ENCODE measurements at places on chromosomes 6 and 20.

DNA sequence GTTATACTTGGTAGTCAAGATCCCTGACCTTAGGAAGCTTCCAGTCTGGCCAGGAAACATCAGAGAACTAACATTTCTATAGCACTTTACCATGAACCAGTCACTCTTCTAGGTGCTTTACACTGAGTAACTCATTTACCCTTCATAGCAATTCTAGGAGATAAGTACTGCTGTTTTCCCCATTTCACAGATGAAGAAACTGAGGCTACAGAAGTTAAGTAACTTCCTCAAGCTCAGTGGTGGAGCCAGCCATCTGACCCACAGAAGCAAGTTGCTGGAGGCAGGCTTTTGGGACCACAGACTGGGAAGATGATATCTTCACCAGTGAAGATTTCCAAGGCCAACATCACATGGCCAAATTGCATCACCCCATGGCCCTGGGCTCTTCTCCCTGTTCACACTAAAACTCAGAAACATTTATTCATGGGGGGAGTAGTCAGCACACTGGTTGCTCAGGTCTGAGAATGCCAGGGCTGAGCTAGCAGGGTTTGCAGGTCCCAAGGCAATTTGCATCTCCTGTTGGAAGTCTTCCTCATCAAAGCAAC lies 70.3 kb downstream of the UNC5CL start:
- no peak overlapping the region for H3K4me3 ChIP-seq
- no peaks in the 10 kb centered on the region for H3K4me1 ChIP-seq
- no peak overlapping the region for H3K27ac ChIP-seq
- H3K27me3 ChIP-seq, result no peaks in the 10 kb centered on the region
- DNase-seq, result no peak

GRCh38 chr20:37955511-37955910 lies 52.6 kb downstream of the VSTM2L start:
- no peak overlapping the region for H3K4me3 ChIP-seq
- no peaks in the 10 kb centered on the region for H3K36me3 ChIP-seq
- H3K27me3 ChIP-seq, result no peaks in the 10 kb centered on the region
- no peak overlapping the region for H3K27ac ChIP-seq
- H3K4me1 ChIP-seq, result no peaks in the 10 kb centered on the region
- no peak for DNase-seq

GRCh38 chr6:124873066-124873410 lies 89.2 kb upstream of the RNF217 start:
- H3K4me1 ChIP-seq, result no peaks in the 10 kb centered on the region
- H3K36me3 ChIP-seq, result no peaks in the 10 kb centered on the region
- no peaks in the 10 kb centered on the region for H3K27me3 ChIP-seq
- no peak overlapping the region for H3K4me3 ChIP-seq

- H3K36me3 ChIP-seq, result no peaks in the 10 kb centered on the region
- DNase-seq, result no peak
- no peaks in the 10 kb centered on the region for H3K4me1 ChIP-seq
- no peaks in the 10 kb centered on the region for H3K27me3 ChIP-seq
Observed at GRCh38 chr6:132236281-132236680, 165.0 kb downstream of the MOXD1 start.

DNA sequence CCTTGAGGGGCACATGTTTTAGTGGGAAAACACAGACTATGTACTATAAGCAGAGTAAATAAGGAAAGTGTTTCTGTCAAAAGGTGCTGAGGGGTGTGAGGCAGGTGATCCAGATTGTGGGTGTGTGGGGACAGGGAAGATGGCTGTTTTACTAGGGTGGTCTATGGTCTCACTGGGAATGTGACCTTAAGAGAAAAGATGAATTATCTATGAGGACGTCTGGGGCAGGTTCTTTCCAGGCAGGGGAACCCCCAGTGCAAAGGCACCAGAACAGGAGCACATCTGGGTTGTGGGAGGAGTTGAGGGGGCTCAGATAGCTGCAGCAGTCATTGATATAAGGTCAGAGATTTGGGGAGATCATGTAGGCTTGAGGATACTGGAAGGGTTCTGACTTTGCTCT lies 18.2 kb upstream of the POLR1H start:
- no peaks in the 10 kb centered on the region for H3K36me3 ChIP-seq
- no peaks in the 10 kb centered on the region for H3K27me3 ChIP-seq
- no peak for DNase-seq
- no peaks in the 10 kb centered on the region for H3K4me1 ChIP-seq

DNA sequence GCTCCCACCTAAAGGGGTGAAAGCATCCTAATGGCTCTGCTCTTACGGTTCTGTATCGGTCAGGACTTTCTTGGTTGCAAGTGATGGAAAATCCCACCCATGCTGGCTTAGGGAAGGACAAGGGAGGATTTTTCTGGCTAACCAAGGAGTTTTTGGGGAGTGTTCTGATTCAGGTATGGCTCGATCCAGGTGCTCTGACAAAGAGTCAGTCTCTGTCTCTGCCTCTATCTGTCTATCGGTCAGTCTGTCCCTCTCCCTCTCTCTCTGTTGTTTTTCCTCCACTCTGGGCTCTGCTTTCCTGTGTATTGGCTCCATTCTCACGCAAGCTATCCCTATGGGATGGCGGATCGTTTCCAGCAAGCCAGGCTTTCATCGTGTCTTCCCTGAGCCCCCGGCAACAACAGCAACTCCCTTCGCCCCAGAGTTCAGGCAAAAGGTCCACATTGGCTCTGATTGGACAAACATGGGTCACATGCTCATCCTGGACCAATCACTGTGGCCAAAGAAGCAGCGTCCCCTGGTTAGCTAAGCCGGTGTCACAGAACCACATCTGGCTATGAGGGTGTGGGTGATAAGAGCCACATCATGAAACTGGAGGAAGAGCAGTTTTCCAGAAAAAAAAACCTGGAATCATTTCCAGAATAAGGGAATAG lies 160.3 kb downstream of the BMP7 start:
- H3K27ac ChIP-seq, result no peak overlapping the region
- no peak for DNase-seq
- H3K27me3 ChIP-seq, result no peaks in the 10 kb centered on the region
- H3K4me1 ChIP-seq, result no peaks in the 10 kb centered on the region

DNA sequence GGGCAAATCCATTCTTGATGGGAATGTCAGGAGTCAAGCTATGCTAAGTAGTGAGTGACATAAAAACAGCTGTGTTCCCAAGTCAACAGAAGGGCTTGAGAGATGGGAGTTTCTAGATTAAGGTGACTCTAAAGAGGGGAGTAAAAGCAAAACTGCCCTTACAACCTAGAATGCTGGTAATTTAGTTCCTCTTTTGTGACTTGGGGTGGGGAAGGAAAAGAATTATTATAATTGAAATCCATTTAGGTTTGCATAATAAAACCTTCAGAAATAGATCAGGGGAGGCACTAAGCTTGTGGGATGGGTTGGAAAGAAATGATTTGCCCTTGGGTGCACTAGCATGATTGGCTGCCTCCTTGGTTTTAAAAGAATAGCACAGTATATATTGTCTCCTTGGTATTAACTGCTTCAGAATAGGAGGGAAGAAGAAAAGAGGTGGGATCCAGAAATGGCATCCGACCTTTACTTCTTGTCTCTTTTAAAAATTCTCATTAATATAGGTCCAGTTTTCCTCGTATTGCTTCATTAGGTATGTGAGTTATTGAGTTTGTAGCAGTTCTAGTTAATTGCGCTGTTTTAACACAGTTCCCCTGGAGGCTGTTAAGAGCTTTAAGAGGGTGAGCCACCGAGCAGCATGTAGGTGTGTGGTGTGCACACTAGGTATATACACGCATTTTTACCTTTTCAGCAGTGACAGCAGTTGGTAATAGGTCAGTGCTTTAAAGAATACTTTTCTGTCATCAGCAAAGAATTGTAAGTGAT lies 95.3 kb upstream of the VSTM2L start:
- no peak for DNase-seq
- H3K4me1 ChIP-seq, result no peaks in the 10 kb centered on the region
- H3K36me3 ChIP-seq, result no peaks in the 10 kb centered on the region
- H3K27me3 ChIP-seq, result no peaks in the 10 kb centered on the region

GRCh38 chr20:41900201-41900691 lies 282.1 kb upstream of the CHD6 start:
- H3K27ac ChIP-seq, result no peak overlapping the region
- H3K27me3 ChIP-seq, result no peaks in the 10 kb centered on the region
- H3K4me3 ChIP-seq, result no peak overlapping the region
- DNase-seq, result no peak
- H3K36me3 ChIP-seq, result no peaks in the 10 kb centered on the region
- no peaks in the 10 kb centered on the region for H3K4me1 ChIP-seq

DNA sequence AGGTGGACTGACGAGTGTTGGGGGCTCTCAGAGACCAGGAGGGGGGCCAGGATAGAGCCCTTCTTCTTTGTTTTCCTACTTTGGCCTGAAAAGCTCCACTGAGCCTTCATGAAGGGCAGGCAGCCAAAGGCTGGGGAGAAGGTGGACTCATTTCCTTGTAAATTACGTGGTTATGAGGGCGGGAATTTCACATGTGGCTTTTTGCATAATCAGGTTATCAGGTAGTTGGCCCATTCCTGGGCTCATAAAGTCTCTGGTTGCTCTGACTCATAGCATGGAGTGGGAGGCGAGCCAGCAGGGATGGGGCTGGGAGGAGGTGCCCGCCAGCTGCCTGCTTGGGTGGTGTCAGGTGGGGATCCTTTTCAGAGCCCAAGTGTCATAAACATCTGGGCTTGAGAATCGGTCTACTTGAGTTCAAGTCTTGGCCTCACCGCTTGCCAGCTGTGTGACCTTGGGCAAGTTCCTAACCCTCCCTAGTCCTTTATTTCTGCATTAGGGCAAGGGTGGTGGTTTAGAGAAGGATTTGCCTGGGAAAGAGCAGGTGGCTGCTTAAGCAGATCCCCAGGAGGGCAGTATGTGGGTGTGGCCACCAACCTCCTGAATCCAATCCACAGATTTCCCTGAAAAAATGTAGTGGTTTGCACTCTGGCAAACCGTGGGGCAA lies 26.5 kb upstream of the RNF24 start:
- H3K27me3 ChIP-seq, result no peaks in the 10 kb centered on the region
- no peak overlapping the region for H3K4me3 ChIP-seq
- H3K36me3 ChIP-seq, result no peaks in the 10 kb centered on the region
- DNase-seq, result no peak
- H3K4me1 ChIP-seq, result peaks cover 8% of the 10 kb centered on the region

DNA sequence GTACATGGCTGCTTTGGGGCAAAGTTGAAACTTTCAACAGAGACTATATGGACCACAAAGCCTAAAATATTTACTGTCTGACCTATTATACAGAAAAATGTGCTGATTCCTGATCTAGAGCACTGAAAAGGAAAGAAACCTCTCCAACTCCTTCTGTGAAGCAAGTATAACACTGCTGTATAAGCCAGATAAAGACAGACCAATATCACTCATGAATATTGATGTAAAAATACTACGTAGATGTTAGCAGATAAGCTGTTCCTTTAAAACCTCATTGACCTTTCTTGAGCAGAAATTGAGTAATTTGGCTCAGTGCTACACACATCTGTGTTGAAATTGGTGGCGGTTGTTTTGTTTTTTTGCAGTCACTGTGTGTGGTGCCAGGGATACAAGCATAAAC lies 69.9 kb upstream of the HDAC2 start:
- no peaks in the 10 kb centered on the region for H3K27me3 ChIP-seq
- no peak overlapping the region for H3K4me3 ChIP-seq
- H3K36me3 ChIP-seq, result no peaks in the 10 kb centered on the region
- H3K27ac ChIP-seq, result no peak overlapping the region

- no peak for DNase-seq
- H3K27ac ChIP-seq, result no peak overlapping the region
Observed at GRCh38 chr6:142380626-142381025, 78.8 kb downstream of the ADGRG6 start.
